ENCODE measurements at places on chromosomes 4 and X.

DNA sequence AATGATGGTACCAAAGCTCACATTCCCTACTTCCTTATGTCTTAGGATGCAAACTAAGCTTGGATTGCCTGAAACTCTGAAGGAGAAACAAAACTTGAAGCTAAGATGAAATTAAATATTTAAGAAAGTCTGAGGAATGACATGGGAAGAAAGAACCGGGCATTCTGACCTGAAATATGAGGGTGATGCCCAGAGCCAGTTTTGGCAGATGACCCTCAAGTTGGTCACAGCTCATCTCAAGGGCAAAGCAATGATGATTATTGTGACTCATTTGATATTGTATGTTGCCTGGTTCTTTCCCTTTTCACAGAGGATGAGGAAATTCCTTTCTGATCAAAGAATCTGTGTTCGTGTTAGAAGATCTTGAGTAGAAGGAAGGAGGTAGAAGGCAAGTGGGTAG, 96.0 kb upstream of the NHS start:
- DNase-seq = no peak

DNA sequence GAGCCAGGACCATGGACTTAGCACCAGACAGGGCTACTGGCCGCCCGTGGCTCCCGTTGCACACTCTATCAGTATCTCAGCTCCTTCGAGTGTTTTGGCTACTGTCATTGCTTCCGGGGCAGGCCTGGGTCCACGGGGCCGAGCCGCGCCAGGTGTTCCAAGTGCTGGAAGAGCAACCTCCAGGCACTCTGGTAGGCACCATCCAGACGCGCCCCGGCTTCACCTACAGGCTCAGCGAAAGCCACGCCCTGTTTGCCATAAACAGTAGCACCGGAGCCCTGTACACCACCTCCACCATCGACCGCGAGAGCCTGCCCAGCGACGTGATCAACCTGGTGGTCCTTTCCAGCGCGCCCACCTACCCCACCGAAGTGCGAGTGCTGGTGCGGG, 1.6 kb downstream of the FAT4 start:
- no peak for DNase-seq

- no peak for DNase-seq
These were observed 6.6 kb upstream of the NFKB1 start for GRCh38 chr4:102494603-102495002.

GRCh38 chr4:185730387-185730786, 81.6 kb downstream of the SORBS2 start:
- peak; percentile 81 for DNase-seq

DNA sequence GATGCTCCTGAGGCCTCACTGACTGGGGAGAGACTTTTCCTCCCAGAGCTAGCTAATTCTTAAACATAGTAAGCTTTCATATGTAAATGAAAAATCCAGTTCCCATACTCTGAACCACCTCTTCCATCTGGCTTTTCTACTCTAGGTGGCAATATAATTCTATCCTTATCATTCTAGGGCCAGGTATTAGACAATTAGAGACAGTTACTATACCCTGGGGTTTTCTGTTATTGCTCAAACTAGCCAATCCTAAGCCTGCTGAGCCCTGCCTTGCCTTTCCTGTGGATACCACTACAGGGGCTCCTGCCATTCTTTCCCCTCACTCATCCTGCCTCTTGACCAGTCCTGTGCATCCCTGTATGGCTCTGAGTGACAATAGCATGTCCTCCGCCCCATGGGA, 552.0 kb downstream of the STIM2 start:
- DNase-seq = no peak

DNA sequence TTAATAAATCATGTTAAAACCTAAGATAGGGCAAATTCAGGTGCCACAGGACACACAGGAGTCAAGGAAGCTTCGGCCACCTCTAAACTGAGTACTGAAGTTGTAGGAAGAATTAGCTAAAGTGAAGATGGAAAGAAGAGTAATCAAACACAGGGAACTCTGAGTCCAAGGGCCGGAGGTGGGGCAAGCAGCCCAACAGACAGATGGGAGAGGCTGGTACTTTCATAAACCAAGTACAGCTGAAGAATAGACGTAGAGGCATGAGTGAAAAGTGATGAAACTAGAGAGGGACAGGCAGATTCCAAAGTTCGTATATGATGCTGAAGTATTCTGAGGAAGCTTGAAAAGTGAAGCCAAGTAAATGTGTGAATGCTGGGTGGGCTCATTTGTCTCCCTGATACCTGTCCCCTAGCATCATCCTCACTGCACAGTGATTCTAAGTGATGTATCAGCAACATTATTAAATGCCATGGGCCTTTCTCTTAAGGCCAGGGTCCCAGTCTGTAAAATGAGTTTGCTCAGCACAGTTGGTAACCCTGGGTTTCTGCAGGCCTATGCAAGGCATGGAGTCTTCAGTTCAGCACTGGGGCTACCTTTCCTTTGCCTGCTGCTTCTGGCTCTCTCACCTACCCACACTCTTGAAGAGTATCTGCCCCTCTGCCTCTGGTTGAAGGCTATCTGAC, 203.3 kb downstream of the NR3C2 start:
- no peak for DNase-seq
